ENCODE measurements at places on chromosomes 5 and 9.

DNA sequence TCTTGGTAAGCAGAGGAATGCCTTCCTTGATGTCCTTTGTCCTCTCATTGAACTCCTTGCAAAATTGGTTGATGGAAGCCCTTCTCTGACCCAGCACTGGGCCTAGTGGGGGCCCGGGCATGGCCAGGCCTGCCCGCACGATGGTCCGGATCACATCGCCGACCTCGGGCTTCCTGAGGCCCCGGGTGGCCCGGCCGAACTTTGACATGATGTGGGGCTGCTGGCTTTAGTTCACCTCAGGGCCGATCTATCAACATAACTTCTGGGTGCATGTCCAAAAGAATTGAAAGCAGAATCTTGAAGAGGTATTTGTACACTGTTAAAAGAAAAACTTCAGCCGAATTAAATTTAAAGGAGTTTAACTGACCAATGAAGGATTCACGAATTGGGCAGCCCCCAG, 24.1 kb upstream of the GNPDA1 start:
- no peak for DNase-seq

DNA sequence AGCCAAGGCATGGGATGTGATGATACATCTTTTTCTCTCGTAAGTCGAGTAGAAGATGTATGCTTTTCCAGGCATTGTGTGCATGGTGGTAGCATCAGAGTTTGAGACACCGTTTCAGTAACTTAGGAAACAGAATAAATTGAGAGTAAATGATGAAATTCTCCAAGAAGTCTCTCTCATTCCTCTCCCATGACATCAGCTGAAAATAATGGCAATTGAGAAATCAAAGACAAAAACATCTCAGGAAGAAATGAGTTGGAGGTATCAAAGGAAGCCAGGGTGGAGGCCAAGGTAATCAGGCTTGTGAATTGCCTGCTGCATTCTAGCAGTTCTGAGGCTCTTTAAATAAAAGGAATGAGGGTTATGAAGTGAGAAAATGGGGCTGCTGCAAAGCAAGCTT, 53.9 kb downstream of the SGCD start:
- DNase-seq, result no peak

GRCh38 chr9:36739373-36740116, 166.8 kb downstream of the MELK start:
- no peak for DNase-seq

- no peak for DNase-seq
These were observed 7.0 kb upstream of the SCGB3A1 start for GRCh38 chr5:180598316-180598701.

DNA sequence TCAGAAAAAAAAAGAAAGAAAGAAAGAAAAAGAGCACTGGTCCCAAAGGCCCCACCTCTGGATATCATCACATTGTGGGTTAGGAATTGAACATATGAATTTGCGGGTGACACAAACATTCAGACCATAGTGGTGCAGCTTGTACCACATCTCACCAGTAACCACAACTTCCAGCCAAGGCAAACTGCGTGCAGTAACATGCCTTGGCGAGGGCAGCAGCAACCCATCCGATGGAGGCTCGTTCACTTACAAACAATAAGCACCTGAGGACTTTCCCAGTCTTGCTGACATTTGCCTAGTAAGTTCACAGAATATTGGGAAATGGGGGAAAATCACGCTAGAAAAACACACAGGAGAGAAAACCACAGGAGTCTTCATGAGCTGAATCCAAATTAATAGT, 508.1 kb downstream of the ZNF608 start:
- DNase-seq, result no peak

DNA sequence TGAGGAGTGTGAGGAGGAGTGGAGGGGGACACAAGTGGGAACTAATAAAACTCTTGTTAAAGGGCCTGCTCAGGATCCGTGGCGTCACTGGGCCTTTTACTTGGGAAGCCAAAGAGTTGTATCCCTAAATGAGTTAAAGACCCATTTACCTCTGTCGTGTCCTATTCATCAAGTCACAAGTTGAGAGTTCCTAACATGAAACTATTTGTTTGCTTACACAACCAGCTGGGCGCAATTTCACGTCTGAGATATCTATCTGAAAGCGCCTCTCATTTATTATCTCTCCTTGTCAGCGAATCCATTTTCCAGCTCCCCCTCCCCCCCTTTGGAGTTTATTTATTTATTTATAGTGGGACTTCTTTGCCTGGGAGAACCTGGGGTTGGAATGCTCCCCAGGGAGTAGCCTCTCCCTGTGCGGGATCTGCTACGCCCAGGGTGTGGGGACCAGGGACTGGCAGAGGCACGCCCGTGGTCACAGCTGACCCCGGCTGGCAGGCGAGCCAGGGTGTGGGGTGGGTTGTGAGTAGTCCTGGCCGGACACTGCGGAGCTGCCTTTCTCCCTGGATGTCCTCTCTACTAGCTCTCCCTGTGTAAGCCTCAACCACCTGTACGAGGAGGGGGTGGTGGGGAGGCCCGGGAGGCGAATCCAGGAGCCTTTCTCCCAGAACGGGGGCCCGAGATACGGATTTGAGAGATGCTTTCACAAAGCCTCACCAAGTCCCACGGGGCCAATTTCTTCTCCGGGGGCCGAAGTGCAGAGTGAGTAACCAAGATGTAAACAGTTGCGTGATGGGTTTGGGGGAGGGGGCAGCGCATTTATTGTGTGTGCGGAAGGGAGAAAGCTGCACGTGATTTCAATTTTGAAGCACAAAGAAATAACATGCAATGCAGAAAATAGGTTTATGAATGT, 15.3 kb downstream of the NR2F1 start:
- DNase-seq, result no peak

- no peak for DNase-seq
These were observed 180.8 kb downstream of the LURAP1L start for GRCh38 chr9:12955510-12956163.

GRCh38 chr5:161790926-161791325, 57.0 kb upstream of the GABRA1 start:
- DNase-seq, result no peak

- DNase-seq, result no peak
These were observed 184.4 kb upstream of the EFNA5 start for GRCh38 chr5:107855171-107855570.

DNA sequence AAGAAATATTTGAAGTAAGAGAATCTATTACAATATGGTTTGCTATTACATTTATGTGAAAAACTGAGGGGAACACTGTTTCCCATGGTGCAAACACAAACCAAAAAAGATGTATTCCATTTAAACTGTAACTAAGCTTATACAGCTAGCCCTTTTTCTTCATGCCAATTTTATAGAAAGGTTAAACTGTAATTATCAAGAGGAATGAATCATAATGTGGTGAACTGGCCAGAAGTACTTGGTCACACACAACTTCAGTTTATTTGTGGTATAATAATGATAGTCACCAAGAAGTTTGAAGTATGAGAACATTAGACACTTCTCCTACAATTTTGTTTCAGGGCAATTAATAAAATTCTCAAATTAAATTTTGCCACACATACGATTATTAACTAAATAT, 177.9 kb downstream of the XRCC4 start:
- DNase-seq, result no peak

- DNase-seq, result no peak
These were observed 80.8 kb downstream of the ASTN2 start for GRCh38 chr9:117334101-117334500.

DNA sequence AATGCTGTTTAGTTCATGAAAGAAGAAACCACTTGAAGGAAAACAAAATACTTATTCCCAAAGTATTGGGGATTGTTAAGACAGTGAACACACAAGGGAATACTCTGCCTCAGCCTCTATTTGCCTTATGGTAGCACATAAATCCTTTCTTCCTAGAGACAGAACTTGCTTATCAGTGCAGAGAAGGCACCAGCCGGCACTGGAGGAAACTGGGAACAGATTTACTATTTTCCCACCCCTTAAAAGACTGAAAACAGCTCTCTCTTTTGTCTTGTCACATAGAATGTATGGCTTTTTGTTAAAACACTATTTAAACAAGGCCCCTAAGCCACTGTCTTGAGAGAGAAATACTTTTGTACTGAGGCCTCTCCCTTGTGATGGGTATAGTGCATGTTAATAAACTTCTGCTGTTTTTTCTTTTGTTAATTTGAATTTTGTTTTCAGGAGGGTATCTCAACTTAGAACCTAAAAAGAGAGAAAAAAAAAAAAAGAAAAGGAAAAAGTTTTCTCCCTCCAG, 40.7 kb upstream of the EDIL3 start:
- DNase-seq, result no peak

GRCh38 chr9:120683150-120683549, 31.1 kb downstream of the MEGF9 start:
- DNase-seq, result no peak

DNA sequence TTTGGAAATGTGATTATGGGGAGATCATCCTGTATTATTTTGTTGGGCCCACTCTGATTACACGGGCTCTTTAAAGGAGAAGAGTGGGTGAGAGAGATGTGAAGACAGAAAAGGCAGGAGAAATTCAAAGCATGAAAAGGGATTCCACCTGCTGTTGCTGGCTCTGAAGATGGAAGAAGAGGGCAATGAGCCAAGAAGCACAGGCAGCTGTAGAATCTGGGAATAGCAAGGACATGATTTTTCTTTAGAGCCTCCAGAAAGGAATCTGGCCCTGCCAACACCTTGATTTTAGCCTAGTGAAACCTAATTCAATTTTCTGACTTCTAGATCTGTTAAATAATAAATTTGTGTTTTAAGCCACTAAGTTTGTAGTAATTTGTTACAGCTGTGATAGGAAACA, 11.3 kb downstream of the C9 start:
- DNase-seq, result no peak

DNA sequence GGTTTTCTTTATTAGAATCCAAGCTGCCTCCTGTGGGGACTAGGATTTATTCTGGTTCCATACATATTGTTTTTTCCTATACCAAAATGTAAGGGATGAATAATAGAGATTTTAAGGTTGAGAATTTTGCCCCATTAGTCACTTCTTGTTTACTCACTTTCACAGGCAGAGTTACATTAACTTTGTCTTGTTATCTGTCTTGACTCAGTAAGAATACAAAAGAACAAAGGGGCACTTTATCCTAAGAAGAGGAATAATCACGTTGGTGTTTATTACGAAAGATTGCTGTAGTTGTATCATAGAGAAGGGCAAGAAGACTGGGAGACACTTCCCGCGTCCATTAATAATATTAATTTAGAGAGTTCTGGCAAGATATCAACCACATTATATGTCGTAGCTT, 599.7 kb upstream of the FTMT start:
- no peak for DNase-seq

DNA sequence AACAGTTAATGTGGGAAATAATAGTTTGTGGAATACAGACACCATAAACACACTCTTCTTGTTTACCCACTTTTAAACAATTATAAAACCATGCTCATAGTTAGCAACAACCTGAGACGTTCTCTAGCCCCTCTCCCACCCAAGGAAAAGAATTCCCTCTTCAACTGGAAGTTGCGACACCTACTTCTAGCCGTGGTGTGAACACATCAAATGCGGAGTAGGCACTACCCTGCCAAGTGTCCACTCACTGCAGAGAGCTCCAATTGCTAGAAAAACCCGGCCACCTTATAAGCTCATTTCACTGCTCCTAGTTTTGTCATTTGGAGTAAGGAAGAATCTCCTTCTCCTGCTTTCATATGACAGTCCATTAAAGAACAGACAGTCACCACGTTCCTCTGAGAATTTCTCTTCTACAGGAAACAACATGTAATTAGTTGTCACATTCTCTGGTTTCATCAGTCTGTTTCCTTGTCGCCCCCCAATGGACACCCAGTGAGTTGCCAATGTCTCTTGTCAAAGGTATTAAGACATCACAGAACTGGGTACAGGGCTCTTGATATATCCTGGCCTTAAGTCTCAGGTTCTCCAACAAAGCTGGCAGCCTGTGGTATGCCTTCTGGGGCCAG, 47.3 kb downstream of the PRLR start:
- peak; percentile 24 for DNase-seq

- DNase-seq, result no peak
These were observed 9.7 kb upstream of the NEK6 start for GRCh38 chr9:124248066-124248465.

GRCh38 chr5:176548967-176549444, at the start of gene CDHR2:
Gene CDHR2 (plus strand): TSS chr5:176549342. CDS start chr5:176565353, 16,011 bp downstream.
- no peak for DNase-seq

- no peak for DNase-seq
These were observed 338.6 kb upstream of the TNC start for GRCh38 chr9:115456515-115456914.

DNA sequence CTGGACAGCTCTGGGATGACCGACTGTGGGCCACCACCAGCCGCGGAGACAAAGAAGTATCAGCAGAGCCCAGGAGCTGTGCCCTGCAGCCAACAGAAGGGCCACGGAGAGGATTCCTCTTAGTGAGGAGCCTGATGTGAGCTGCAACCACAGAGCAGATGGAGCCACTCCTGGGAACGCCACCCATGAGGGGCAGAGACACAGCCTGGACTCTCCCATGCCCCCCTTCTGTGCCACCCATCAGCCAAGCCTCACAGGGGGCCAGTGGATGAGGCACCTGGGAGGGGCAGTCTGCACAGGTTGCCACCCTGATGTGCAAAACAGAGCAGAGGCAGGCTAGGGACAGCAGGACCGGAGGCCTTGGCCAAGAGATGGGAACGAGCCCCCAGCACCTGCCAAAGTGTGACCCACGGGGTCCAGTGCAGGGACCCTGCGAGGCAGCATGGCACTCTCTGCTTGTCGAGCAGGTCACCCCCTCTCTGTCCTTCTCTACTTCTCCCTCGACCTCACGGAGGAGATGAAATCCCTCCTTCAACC, 380.7 kb upstream of the IRX1 start:
- DNase-seq, result no peak

- no peak for DNase-seq
These were observed 347.2 kb downstream of the DMAC1 start for GRCh38 chr9:7452378-7452777.
